Suprapubic skin (tissue), 4 donors: ENCODE measurements at places on chromosomes 3 and 15.
A peak's percentile ranks its signal among the peaks of the same experiment; 100 is the strongest.

DNA sequence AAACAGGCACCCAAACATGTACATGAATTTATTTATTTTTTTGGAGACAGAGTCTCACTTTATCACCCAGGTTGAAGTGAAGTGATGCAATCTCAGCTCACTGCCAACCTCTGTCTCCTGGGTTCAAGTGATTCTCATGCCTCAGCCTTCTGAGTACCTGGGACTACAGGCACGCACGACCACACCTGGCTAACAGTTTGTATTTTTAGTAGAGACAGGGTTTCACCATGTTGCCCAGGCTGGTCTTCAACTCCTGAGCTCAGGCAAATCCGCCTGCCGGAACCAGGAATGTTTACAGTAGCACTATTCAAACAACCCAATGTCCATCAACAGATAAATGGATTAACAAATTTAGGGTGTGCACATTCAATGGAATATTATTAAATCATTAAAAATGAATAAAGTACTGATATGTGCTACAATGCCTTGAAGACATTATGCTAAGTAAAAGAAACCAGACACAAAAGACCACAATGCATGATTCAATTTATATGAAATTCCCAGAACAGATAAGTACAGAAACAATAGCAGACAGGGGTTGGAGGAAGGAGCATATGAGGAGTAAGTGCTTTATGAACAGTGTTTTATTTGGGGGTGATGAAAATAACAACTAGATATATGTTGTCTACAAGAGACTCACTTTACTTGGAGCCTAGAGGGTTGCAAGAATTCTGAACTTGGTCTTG lies 1.3 kb downstream of the LEO1 start:
- no peak for DNase-seq

DNA sequence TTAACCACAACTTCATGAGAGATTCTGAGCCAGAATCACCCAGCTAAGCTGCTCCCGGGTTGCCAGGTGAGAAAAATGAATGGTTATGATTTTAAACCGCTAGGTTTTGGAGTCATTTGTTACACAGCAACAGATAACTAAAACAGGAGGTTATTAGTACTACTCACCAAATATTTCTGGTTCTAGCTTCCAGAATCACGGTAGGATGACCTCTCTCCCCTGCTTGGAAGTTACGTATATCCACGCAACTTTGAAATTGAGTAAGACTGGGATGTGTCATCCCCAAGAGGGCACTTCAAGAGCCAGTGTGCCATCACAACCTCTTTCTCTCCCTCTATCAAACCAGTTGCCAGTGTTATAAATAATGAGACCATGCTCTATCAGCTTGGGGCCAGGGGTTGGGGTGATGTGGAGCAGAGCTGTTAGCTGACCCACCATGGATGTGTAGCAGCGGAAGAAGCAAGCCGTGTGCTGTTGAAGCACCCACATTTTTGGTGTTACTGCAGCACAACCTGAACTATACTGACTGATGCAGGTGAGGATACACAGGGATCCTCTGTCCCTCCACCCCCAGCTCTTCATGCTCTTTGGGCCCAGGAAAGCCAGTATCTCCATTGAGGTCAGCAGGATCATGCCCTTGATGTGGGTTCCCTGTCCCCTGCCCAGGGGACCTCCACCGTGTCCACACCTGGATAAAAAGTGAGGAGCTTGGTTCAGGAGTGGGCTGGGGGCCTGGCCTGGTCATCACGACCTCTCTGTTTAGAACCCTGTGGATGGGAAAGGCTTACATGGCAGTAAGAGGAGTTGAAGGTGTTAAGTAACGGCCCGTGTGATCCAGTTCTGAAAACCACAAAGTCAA lies 19.4 kb upstream of the ALDH1A3 start:
- no peak for DNase-seq

DNA sequence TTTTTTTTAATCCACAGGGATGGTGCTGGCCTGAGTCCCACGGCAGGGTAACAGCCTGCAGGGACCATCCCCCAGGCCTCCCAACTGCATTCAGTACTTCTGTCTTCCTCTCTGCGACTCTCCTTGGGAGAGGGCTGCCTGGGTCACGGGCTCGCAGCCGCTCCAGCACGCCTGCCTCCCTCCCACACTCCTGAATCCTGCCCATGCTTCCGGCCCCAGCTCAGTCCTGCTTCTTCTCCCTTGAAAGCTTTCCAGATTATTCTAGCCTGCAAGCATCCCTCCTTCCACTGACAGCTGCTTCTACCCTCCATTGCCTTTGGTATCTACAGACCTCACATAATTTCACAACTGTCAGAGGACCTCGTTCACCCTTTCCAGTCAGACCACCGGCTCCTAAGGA lies 32.4 kb downstream of the MEGF11 start:
- no peak for DNase-seq

- DNase-seq = no peak
Measured at GRCh38 chr3:13066236-13066635, 7.0 kb downstream of the IQSEC1 start.

DNA sequence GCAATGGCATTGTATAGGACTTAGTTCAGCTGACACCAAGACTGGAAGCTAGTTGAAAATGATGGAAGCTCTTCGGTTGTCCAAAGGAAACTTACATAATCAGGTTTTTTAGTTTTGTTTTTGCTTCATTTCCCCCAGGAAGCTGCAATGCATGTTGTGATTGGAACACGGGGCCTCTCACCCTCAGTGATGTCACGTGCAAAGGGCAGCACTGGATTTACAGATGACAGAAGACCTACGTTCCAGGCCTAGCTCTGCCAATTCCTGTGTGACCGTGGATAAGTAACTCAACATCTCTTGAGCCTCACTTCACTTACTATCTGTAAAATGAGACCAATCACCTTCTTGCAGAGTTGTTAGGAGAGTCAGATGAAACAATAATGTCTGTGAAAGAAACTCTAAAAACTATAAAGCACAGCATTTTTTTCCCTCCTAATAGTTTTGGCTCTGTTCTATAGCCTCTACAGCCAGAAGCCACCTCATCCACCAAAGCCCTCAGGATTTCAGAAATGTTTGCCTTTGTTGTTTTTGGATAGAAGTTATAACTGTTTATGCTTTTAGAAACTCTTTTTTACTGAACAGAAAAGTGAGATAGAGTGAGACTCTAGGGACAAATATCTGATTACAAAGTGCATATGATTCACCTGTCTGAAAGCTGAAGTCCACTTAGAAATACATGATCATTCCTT lies 4.6 kb downstream of the RBSN start:
- DNase-seq = no peak

GRCh38 chr15:74365598-74366445 lies 1.6 kb downstream of the CYP11A1 start:
- DNase-seq = peak; percentile 72

DNA sequence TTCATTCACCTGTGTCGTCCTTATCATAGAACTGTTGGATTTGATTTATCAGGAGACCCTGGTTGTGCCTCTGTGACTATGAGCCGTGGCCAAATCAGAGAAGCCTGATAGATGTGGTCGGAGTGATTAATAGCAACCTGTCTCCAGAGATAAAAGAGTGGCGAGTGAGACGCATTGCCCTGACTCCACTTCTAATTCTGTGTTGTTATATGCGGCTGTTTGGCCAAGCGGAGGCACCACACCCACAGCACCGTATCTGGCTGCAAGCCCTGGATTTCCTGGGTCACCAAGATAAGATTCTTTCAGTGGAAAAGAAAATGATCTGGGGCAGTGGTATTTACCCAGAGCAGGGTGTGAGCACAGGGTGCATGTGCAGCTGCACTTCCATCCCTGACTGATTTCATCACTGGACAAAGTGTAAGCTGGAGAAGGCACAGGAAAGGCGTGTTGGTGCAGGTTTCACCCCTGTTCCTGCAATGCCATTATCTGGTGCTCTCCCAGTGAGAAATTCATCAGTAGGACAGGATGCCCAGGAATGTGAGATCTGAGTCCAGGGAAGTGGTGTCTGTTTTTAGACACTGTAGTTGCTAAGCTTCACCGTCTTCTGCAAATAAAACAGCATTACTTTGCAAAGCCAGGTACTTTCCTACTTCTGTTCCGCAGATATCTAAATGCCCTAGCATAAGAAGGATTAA lies 84.6 kb downstream of the CD47 start:
- DNase-seq = peak; percentile 63

GRCh38 chr3:51687431-51688205 lies 16.6 kb downstream of the TEX264 start:
- DNase-seq = no peak

DNA sequence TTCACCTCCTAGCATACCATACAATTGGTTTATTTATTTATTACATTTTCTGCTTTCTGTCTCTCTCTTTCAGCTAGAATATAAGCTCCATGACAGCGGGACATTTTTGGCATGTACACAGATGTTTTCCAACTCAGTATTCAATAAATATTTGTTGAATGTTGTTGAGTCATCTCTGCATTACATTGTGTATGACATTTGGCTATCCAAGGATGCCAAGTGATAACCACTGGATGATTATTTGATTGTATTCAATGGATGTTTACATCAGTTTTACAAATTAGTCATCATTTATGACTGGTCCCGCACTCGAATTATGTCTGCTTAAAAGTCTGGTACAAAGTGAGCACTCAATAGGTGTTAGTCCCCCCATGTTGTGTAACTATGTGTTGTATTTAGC lies 49.5 kb upstream of the STXBP5L start:
- DNase-seq = no peak

- DNase-seq = no peak
Measured at GRCh38 chr15:72182673-72183072, 14.9 kb downstream of the GRAMD2A start.
